Smooth muscle cell of the umbilical artery (primary cell): ENCODE measurements at places on chromosomes 6 and 20. TPM values are rescaled to one million over a fixed set of nuclear protein-coding genes. Genes with fewer than 3 reads are reported as not detected.

PGC gene
- not detected in 2 replicates for total RNA-seq

VTA1 gene
- total RNA-seq = 46.9 and 72.2 TPM in 2 replicates

FAM209B gene
- total RNA-seq = not detected in 2 replicates

CD109 gene
- total RNA-seq = 22.0 and 58.7 TPM in 2 replicates

NKX2-4 gene
- not detected in 2 replicates for total RNA-seq

TNXB gene
- 0.89 and 1.7 TPM in 2 replicates for total RNA-seq

IMPG1 gene
- not detected in 2 replicates for total RNA-seq

VSX1 gene
- total RNA-seq = not detected in 2 replicates

LRFN2 gene
- not detected in 2 replicates for total RNA-seq

TP53TG5 gene
- not detected in 2 replicates for total RNA-seq

EMILIN3 gene
- total RNA-seq = under 0.01 TPM in 1 of 2 replicates, not detected in the other

LTV1 gene
- total RNA-seq = 20.8 and 33.0 TPM in 2 replicates

LRRN4 gene
- total RNA-seq = 0.14 TPM in 1 of 2 replicates, not detected in the other

TPBG gene
- 52.9 and 62.7 TPM in 2 replicates for total RNA-seq

TFAP2D gene
- total RNA-seq = not detected in 2 replicates

POM121L2 gene
- total RNA-seq = not detected in 2 replicates

RAB32 gene
- total RNA-seq = 81.6 and 153 TPM in 2 replicates

GPX6 gene
- total RNA-seq = not detected in 2 replicates
